ENCODE measurements at places on chromosomes 1 and 21.

DNA sequence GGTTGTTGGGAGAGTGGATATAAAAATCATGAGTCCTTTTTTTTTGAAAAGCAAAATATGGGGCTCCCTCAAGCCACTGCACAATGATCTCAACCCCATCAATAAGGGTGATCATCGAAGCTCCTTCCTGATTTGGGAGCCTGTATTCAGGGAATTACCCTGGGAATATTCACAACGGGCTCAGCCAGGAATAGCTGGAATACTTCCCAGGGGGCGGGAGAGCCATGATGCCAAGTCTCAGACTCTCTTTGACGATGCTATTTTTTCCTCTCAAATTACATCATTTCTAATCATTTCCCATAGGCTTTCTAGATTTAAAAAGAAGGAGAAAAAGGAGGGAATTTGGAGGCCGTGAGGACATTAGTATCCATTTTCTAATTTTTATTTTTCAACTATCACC is 18.4 kb downstream of the OLIG1 start:
- DNase-seq: peak; percentile 29

DNA sequence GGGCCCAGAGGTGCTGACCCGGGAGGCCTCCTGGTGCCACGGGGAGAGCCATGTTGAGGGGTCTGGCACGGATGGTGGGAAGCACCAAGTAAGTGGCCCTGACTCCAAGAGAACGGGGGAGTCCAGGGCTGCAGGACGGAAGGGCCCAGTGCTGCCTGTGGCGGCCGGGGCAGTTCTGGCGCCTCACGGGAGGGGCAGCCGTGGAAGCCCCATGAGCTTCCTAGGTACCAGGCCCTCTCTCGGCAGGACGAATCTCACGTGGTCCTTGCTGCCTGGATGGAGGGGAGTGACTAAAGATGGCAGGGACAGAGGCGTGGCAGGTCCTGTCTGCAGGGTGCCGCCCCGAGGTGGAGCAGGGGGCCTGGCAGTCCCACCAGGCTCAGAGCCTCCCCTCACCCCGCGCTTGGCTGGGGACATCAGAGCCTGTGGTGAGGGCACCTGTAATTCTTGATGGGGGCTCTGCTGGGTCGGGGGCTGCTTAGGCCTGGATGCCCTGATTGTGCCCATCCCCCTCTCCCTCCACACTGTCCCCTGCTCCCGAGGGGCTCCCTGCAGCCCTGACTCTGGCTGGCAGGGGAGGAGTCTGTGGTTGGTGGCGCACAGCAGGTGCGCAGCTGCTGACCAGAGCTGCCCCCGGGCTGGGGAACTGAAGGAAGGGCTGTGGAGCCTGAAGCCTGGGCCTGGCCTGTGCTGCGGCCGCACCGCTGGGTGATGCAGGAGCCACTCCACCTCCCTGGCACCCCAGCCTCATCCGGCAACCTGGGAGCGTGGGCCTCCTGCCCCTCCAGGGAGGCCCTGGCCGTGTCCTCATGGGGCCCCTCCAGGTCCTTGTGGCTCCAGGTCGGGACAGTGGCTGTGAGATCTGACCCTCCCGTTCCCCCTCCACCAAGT is 31.4 kb downstream of the POFUT2 start:
- DNase-seq: no peak

DNA sequence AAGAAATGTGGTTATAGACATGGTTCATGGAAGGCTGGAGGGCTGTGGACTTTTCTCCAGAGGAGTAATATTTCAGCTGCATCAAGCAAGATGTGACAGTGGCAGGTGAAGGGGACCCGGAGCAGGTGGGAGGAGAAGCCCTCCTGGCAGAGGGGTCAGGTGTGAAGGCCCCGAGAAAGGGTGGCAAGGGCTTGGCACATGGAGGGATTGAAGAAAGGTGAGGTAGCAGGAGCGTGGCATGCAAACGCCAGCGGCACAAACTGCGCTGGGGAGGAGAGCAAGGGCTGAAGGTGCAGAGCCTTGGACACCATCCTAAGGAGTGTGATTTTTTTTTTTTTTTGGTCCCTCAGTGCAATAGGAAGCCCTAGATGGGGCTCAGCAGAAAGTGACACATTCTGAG is 244.6 kb downstream of the TOMM20 start:
- no peak for DNase-seq

DNA sequence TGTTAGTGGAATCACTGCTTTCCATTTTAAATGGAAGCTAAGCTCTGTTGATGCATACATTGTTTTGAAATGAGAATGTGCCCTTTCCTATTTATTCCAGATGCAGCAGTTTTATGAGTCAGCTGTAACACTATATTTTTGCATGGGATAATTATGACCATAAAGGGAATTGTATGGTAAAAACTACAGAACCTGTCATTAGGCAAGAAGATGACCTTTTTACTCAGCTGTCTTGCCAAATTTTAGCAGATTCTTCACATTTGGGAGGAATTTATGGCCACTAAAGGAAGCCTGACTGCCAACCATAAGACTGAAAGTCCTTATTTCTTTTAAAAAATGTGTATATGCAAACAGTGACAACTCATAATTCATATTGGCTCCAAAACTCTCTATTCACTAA is 356.3 kb upstream of the PRMT6 start:
- no peak for DNase-seq

DNA sequence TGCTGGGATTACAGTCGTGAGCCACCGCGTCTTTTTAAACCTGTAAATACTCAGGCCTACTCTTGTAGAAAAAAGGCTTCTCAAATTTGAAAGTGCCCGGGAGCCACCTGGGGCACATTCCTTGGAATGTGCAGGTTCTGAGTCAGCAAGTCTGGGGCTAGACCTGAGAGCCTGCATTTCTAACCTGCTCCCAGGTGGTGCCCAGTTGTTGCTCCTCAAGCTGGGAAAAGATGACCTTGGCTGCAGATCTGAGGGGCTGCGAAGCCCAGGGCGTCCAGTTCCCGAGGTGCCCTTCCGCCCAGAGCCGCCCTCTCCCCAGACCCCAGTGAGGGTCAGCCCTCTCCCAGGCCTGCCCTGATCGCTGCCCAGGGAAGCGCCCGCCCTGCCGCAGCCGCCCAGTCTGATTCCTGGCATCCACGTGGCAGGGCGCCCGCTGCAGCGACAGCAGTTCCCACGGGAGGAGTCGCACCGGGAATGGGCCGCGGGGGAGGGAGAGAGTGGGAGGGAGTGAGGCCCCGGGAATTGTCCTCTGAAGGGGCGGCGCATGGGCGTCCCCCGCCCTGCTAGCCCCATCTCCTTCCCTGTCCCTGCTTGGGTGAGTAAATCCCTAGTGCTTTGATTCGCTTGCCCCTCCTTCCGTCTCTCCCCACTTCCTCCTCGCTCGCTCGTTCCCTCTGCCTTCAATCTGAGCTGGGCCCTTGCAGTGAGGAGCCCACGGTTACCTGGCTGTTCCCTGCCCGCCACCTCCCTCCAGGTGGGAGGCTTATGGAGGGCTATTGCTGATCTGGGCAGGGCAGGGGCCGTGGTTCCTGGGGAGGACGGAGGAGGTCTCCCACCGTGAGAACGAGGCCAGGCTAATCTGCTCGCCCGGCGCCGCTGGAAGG is 18.8 kb upstream of the TENT5B start:
- DNase-seq: no peak

GRCh38 chr1:207033302-207033701 is 746 bp upstream of the C1orf116 start:
- DNase-seq: no peak

DNA sequence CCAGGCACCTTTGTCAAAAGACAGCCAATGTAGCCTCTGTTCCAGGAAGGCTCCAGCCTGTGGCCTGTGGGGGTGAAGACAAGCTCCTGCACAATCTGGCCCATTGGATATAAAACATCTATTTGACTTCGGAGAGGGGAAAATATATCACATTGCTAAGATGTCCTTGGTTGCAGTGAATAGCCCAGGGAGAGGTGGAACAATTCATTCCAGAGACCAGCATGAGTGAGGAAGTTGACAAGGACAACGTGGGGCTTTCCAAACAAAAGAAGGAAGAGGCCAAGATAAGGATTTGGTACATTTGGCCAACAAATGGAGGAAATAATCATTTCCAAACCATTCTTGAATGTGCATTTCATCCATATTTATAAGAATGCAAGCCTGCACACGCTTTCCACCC is 187.0 kb downstream of the ETS2 start:
- DNase-seq: no peak

GRCh38 chr1:19708567-19709110 is 44.0 kb downstream of the HTR6 start:
- DNase-seq: no peak

DNA sequence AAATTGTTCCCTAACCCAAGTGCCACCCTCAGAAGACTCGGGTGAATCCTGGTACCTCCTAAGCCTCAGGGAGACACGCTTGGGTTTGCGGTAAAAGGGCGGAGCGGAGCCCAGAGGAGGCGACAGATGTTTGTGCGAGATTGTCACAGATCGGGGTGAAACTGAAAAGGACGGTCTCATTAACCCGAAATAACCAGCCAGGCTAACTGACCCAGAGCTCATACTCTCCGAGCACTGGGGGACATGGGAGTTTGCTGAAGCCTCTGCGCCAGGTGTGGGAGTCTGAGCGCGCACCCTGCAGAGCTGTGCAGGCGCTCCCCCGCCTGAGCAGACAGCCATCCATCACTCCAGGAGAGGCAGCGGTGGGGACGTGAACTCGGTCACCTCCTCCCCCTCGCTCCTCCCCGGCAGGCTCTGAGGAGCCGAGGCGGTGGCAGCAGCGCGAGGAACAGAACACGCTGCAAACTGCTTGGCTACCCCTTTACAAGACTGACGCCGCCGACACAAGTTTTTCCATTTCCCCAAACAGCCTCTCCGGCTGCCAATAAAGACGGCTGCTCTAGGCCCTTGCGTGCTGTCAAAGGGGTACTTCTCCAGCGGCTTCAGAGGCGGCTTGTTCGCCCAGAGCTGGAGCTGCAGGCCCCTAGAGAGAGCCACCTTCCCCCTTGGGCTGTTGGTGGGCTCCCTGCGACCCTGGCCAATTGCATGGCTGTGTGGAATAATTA is 43.5 kb downstream of the RRAGC start:
- DNase-seq: no peak

GRCh38 chr1:116386042-116386441 is 13.0 kb downstream of the ATP1A1 start:
- DNase-seq: no peak

GRCh38 chr1:6918925-6919511 is 133.8 kb downstream of the CAMTA1 start:
- DNase-seq: no peak

GRCh38 chr1:47192458-47193384 is 2.9 kb upstream of the PDZK1IP1 start:
- peak; percentile 66 for DNase-seq

GRCh38 chr1:101884621-101885020 is 112.1 kb downstream of the OLFM3 start:
- no peak for DNase-seq

DNA sequence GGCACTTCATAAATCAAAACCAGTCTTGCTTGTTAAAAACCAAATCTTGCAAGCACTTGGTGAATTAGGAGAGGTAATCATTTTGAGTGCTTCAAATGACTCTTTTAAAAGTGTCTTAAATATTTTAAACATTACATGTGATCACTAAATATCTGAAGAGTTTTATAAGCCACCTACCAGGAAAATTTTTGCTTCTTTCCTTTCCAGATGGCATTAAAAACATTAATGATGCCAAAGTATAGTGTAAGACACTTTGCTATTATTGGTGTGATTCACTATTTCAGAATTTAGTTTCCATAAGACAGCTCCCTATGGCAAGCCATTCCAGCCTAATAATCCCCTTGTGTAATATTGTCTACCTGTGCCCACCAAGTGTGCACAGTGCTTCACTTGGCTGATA is 548.8 kb upstream of the ADAMTS5 start:
- no peak for DNase-seq

DNA sequence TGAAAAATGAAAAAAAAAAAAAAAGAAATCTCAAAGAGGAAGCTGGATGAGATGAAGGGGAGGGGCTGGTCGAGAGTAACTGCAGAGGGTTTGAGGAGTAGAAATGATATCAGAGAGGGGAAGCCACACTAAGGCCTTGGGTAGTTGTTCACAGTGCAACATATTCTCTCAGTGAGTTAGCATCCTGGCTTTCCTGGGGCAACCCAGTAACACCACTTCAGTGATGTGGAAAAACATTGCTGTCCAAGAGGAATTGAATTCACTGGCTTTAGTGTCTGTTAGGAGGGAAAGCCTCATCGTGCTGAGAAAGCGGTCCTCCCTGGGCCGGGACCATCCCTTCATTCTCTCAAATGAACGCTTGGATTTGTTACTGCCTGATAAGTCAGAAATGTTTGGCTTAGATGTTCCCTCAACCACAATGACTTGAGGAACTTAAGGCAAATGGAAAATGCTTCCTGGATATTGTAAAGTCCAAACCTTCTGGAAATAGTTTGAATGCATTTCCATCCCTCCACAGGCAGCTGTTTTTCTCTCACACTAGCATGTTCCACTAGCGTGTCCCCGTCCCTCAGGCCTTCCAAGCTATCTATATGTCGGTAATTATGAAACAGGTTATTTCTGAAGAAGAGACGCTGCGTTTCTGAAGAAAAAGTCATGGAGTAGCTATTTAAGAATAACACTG is 12.2 kb downstream of the TGFB2 start:
- no peak for DNase-seq

- no peak for DNase-seq
Measured at GRCh38 chr1:161705537-161705936, 1.5 kb upstream of the FCRLA start.

DNA sequence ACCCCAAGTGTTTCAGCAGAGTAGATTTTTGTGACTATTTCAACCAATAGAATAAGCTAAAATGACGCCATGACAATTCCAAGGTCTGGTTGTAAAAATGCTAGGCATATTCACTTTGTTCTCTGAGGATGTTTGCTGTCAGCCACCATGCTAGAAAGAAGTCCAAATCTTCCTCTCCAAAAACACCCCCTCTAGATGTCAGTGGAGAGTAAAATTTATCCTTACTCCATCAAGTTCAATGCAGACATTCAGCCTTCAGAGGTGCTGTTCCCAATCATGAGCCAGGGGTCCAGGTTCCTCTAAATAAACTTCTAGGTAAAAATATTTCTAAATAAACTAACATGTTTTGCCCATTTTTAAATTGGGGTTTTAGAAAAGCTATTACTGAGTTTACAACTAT is 395.4 kb upstream of the ADAMTS5 start:
- DNase-seq: no peak

GRCh38 chr1:27509127-27510080 is 19.4 kb upstream of the WASF2 start:
- DNase-seq: no peak

GRCh38 chr1:211420389-211420788 is 71.6 kb downstream of the RD3 start:
- DNase-seq: no peak

Data from NCI-H1694 (cell line).